ENCODE measurements at places on chromosomes 16 and 17.

DNA sequence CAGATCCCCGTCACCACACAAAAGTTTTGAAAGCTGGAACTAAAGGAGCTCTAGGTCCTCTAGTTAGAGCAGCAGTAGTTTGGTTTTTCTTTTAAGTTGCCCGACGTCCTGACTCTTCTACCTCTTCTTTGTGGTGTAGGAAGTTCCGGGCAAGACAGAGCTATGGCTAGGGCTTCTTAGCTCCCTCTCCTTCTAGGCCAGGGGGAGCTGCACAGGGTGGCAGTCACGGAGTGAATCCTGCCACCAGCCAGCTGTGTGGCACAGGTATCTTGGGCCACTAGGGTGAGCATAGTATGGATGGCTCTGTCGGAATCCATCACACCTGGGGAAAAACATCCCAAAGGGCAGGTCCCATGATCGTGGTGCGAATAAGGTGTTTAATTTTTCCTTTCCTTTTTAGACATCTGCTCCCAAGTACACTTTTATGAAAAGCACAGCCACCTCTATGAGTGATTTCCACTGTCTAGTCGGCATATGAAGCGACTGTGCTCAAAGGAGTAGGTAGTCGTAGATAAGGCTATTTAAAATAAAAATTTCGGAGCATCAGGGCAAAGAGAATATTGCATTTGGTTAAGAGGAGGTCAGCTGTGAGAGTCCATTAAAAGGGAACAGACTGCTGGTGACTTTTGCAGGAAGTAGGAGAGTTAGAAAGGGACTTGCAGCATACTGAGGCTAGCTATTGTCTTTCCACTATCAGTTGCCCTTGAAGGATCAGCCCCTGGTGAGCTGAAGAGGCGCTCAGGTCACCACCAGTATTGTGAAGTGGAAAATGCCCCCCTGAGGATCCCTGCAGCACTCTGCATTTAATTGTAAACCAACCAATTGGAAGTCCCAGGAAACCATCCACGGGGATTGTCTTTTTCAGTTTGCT, 2.1 kb downstream of the PRKCA start:
- DNase-seq = no peak

GRCh38 chr17:29620271-29620670, 2.4 kb downstream of the CORO6 start:
- DNase-seq = no peak

DNA sequence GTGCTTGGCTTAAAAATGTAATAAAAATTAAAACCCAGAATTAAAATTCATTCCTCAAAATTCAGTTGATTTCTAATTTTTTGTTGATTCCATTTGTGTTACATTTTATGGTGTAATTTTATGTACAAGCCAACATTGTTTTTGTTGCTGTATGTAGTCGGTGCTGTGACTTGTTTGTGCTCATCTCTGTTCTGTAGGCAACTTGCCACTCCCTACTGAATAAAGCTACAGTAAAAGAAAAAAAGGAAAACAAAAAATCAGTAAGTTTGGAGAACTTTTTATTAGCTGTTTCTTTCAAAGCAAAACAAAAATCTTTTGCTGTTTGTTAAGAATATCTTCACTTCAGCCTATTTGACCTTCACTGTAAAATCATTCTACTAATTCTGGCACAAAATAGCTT, 44.3 kb downstream of the OMG start:
- no peak for DNase-seq

DNA sequence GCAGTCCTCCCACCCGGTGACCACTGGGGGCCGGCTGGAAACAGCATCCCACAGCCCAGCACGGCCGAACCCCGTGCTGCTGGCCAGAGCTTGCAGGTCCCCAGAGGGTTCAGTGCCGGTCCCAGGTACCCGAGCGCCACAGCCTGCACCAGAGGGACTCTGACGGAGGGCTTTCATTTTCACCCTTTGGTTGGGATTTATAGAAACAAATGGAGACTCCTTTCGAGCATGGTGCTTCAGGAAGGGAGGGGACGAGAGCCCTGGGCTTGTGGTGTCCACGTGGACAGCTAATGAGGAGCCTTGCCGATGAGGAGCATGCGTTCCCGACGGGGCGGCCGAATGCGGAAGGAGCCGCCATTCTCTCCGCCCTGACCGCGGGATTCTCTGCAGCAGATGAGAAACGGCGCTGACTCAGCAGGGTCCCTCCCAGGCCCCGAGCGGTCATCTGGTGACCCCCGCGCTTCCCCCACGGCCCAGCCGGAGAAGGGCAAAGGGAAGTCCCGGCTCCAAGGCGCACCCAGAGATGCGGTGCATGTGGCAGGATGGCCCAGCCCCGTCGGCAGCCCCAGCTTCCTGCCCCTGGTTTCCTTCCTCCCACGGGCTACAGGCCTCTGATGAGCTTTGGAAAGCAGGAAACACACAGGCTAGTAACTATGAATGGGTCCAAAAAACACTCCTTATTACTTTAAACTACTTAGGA, 9.8 kb downstream of the SLC38A10 start:
- peak; percentile 58 for DNase-seq

DNA sequence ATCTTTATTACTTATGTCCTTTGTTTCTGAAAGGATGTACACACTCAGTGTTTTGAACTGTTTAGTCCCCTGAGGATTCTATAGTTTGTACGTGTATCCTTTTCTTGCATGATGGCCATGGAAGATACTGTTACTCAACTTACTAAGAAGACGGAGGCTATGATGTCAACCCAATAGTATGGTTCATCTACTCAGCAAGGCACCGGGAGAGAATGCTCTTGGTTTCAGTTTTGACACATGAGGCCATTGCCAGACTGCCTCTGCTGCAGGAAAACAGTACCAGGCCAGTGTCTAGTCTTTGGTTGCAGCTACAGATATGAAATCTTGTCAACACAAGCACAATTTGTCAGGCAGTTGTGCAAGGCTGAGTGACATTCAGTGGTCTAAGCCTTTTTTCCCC, 134.5 kb downstream of the MRTFB start:
- DNase-seq = no peak

DNA sequence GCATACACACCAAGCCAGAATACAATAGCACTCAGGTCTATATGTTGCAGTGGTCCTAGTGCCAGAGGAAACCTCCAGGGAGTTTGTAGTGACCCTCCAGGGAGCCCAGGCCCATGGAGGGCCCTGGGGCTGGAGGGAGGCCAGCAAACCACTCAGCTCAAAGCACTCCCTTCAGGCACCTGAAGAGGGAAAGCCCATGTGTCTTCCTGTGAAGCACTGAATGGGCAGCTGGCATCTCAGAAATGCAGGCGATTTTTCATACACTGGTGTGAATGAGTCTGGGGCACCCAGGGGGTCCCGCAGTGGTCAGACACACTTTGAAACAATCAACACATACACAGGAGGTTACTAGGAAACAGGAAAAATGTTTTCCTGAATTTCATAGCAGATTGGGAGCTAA, 12.8 kb downstream of the TBC1D26 start:
- no peak for DNase-seq

GRCh38 chr17:30209930-30210329, 25.6 kb downstream of the SLC6A4 start:
- no peak for DNase-seq

DNA sequence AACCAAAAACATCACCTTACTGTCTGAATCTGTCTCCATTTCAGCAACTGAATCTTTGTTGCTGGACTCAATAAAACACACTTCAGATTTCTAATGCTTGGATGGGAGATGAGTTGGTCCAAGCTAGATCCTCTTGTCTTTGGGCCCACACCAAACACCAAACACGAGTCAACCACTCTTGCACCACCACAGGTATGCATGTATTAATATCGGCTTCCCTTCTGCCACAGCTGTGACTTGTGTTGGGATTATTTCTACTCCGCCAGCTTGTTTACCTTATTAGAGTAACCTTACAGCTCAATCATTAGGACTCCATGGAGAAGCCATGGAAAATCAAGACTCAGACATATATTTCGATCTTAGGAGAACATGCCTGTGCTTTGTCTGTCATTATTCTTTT, 49.9 kb downstream of the XYLT1 start:
- DNase-seq = no peak

DNA sequence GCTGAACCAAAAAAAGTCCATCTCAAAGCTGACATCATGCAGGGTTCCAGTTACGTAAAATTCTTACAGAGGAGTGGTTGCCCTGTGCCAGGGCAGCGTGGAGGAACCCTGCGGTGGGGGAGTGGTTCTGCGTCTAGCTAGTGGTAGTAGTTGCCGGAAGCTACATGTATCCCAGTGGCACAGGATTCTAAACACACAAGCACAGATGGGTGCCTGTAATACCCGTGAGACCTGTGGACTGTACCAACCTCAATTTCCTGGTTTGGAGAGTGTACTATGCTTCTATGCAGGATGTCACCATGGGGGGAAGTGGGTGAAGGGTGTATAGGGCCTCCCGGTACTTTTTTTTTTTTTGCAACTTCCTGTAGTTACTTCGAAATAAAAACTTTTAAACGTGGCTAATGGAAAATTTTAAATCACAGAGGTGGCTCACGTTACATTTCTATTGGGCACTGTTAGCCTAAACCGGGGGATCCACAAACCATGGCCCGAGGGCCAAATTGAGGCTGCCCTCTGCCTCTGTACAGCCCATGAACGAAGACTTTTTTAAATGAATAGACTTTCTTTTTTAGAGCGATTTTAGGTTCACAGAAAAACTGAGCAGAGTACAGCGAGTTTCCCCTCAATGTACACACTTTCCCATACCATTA, 38.5 kb downstream of the TBC1D16 start:
- no peak for DNase-seq

- peak; percentile 65 for DNase-seq
Observed at GRCh38 chr17:9115214-9116191, 94.2 kb downstream of the NTN1 start.

- no peak for DNase-seq
Observed at GRCh38 chr17:61496174-61496956, 44.1 kb downstream of the TBX4 start.

- no peak for DNase-seq
Observed at GRCh38 chr16:53309457-53309856, 124.8 kb upstream of the RBL2 start.

DNA sequence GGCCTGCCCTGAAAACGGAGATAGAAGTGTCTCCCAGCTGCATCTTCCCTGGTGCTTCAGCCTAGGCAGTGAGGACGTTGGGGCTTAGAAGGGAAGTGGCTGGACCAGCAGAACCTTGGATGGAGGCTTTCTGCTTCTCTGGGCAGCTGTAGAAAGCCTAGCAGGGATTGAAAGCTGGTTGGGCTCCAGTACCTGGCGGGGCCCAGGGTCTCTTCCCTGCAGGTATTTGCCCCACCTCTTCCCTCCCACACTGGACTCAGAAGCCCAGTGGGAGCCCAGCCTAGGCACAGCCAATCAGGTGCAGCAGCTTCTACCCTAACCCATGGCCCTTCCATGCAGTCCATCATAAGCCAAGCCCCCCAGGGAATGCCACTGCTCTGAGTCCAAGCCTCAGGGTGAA, 190.3 kb upstream of the IRX6 start:
- no peak for DNase-seq

DNA sequence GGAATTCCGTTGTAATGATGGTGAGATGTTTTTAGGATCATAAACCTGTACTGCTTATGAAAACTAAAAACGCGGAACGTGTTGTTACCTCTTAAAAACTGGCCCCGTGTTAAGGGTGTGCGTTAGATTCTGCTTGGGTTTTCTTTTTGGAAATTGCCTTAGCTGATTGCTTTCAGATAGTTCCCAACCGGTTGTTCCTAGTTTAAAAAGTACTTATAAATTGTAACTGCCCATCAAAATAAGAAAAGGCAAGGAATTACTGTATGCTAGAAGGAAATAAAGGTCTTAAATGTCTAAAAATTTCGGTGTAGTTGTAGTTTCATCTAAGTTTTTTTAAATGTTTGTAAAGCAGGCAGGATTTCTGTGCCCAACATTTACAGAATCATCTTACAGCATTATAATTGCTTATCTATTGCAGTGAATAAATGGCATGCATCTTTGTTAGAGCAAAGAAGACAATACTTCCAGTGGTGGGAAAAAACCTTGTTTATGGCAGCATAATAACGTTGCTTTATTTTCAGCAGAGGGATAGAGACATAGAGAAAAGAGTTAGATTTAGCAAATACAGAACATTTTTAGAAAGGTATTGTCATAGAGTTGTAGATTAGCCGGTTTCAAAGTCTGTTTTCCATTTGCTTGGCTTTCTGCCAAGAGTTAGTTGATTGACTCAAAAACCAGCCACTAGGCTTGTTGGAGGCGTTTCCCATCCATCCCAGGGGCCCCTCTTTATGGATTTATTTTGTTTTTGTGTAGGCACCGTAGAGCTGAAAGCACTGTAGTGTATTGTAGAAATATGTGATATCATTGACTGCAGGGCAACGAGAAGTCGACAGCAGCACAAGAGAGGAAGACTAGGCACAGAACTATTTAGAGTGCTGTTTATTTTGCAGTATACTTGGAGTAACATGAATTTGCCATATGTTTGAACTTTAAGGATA, 1.7 kb downstream of the PPM1D start:
- no peak for DNase-seq

- DNase-seq = no peak
Observed at GRCh38 chr16:82773018-82773417, 146.2 kb downstream of the CDH13 start.

- DNase-seq = no peak
Observed at GRCh38 chr17:43661699-43662412, at the start of gene MEOX1. TSS of gene MEOX1 (minus strand) at chr17:43661922. CDS start at chr17:43661534, 388 bp downstream.

GRCh38 chr17:40219594-40220338, 662 bp downstream of the WIPF2 start:
- peak; percentile 36 for DNase-seq

GRCh38 chr16:13571036-13571435, 348.9 kb upstream of the ERCC4 start:
- no peak for DNase-seq

GRCh38 chr16:56848029-56848936, 16.7 kb upstream of the SLC12A3 start:
- no peak for DNase-seq

- DNase-seq = no peak
Observed at GRCh38 chr17:75153780-75154194, 525 bp downstream of the JPT1 start.

GRCh38 chr17:4967539-4968485, at the start of gene SPAG7:
TSS of gene SPAG7 (minus strand) at chr17:4967817. CDS start at chr17:4967804, 13 bp downstream.
- DNase-seq = peak; percentile 91

- DNase-seq = no peak
Observed at GRCh38 chr17:2805961-2806360, 9.7 kb downstream of the RAP1GAP2 start.

DNA sequence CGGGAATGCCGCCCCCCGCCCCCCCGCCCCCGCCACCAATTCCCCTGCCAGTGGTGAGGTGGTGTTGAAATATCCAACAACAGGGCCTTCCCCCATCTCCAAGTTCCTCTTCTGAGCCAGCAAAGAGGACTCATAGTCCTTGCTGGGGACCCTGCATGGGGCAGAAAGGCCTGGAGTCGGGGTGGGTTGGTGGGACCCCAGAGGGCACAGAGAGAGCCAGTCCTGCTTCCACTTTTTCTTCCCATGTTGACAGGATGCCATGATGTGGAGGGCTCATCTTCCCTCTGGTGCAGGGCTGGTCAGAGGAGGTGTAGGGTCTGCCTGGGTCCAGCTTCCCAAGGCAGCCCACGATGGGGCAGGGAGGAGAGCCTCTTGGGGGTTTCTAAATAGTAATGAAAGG, 49.0 kb upstream of the PIK3R6 start:
- no peak for DNase-seq

GRCh38 chr16:4058386-4058785, 57.9 kb downstream of the ADCY9 start:
- DNase-seq = no peak

GRCh38 chr16:27351989-27352388, 38.2 kb downstream of the IL4R start:
- DNase-seq = no peak
